Brain (organoid and tissue), 16 donors: ENCODE measurements at places on chromosomes 5 and 9. TPM values are rescaled to one million over a fixed set of nuclear protein-coding genes. Genes with fewer than 3 reads are reported as not detected.

CBY3 gene
- polyA plus RNA-seq, result not detected

RELL2 gene
- polyA plus RNA-seq, result 13.1 TPM

PCDHA5 gene
- polyA plus RNA-seq, result 0.32 TPM

HAVCR2 gene
- polyA plus RNA-seq, result 2.8 TPM

CCL27 gene
- polyA plus RNA-seq, result 1.4 TPM

SLC6A3 gene
- polyA plus RNA-seq, result 3.6 TPM

GZMA gene
- polyA plus RNA-seq, result 0.66 TPM

CARD19 gene
- 53.1 TPM for polyA plus RNA-seq

SPATA31C1 gene
- 0.08 TPM for polyA plus RNA-seq

RNF224 gene
- not detected for polyA plus RNA-seq

GNA14 gene
- 1.7 TPM for polyA plus RNA-seq

BTNL3 gene
- polyA plus RNA-seq, result not detected

SLC4A9 gene
- not detected for polyA plus RNA-seq

MZB1 gene
- polyA plus RNA-seq, result not detected

NSG2 gene
- 32.7 TPM for polyA plus RNA-seq

GNE gene
- 26.6 TPM for polyA plus RNA-seq

CLIC3 gene
- 1.9 TPM for polyA plus RNA-seq

SPATA9 gene
- polyA plus RNA-seq, result 0.34 TPM

MRPS30 gene
- polyA plus RNA-seq, result 27.2 TPM

RANBP3L gene
- 2.5 TPM for polyA plus RNA-seq

WDR38 gene
- polyA plus RNA-seq, result not detected

IFNA21 gene
- not detected for polyA plus RNA-seq

DRD1 gene
- 0.44 TPM for polyA plus RNA-seq

SV2C gene
- polyA plus RNA-seq, result 0.53 TPM

AHRR gene
- polyA plus RNA-seq, result 3.0 TPM
